ENCODE measurements at places on chromosomes 1 and 21.
A peak's percentile ranks its signal among the peaks of the same experiment; 100 is the strongest.

DNA sequence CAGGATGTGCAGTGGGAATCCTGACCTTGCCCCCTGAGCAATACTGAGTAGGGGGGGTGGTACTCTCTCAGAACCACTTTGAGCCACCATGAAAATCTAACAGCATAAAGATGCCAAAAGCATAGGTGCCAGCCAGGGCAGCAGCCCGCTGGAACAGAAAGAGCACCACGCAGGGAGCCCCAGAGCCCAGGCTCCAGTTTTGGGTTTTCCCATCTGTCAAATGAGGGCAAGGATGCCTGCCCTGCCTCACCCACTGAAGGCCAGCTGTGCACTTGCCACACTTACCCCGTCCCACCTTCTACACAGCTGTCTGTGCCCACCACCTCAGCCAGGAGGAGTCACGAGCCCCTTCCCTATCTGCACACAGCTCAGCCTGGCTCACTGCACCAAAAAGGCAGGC is 20.8 kb downstream of the LRP8 start:
- no peak for DNase-seq

- no peak for DNase-seq
Observed at GRCh38 chr21:42146821-42147220, 72.1 kb upstream of the ABCG1 start.

DNA sequence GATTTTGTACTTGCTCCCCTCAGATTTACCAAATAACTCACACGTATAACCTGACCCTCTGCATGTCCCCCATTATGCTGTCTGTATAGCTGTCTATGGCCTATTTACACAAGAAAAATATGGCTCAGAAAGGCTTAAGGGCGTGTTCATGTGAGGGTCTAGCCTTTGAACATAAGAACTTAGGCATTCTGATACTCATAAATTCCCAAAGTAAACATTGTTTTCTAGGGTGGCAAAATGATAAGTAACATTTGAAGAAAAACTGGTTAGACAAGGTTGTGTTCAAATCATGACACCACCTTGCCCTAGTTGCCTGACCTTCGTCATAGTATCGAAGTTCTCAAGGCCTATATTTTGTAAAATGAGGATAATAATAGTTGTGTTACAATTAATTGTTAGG is 394.6 kb downstream of the LRRIQ3 start:
- no peak for DNase-seq

- no peak for DNase-seq
Observed at GRCh38 chr1:30028283-30028682, 695.1 kb downstream of the MATN1 start.

DNA sequence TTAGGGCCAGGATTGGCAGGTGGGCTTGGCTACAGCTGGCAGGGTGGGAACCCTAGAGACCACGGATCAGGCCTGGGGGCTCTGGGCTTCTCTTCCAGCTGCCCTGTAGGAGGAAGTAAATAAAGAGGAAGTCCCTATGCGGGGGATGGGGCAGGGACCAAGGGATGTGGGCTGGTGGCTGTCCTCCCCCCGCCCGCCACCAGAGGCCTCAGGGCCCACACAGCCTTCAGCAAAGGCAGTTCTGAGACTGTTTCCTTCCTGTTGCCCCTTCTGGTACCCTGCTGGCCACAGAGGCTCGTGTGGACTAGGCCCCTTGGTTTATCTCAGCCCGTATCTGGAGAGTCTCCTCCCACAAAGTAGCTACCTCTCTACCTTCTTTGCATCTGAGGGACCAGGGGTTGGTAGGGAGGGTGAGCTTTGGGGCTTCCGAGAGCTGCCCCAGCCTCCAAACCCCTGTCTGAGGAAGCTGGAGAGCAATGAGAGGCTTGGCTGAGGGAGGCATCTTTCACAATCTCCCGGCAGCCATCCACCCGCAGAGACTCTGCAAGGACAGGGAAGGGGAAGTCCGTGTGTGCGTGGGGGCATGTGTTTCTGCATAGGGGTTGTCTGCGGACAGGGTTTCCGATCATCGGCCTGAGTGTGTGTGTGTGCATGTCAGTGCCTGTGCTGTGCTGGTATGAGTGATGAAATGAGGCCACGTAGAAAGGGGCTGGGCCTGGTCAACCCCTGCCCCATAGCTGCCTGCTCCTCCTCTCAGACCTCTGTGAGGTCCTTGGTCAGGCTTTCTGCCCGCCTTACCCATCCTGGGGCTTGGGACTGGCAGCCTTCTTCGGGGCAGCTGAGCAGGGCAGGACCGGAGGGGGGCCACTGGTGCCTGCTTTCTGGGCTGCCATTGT is 12.5 kb downstream of the RPS6KA1 start:
- peak; percentile 45 for DNase-seq

- no peak for DNase-seq
Observed at GRCh38 chr1:236948996-236949395, 55.2 kb downstream of the MT1HL1 start.

GRCh38 chr1:238107322-238107721 is 216.6 kb upstream of the ZP4 start:
- no peak for DNase-seq

DNA sequence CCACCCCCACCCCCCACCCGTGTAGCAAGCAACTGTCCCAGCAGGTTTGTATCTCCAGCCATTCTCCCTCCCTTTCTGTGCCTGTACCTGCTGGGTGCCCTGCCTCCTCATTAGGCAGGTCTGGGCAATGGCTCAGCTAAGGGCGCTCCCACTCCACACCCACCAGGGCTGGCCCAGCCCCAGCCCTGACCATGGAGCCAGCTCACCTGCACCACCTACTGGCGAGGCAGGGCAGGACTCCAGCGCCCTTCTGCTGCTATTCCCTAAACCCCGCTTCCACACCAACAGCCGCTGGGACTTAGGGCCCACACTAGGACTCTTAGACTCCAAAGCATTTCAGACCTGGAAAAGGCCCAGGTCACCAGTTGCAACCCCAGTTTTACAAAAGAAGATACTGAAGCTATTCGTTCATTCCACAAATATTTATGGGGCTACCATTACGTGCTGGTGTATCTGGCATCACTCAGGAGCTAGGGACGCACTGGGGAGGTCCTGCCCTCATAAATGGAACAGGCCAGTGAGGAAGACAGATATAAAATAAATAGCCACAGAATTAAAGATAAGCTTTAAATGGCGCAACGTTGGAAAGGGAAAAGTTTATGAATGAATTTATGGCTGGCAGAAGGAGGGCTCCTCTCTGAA is 24.0 kb downstream of the PGLYRP3 start:
- DNase-seq = no peak

GRCh38 chr1:187933562-187934419 is 1105.0 kb downstream of the PLA2G4A start:
- no peak for DNase-seq

- no peak for DNase-seq
Observed at GRCh38 chr1:56447823-56448222, 131.5 kb downstream of the PLPP3 start.

- no peak for DNase-seq
Observed at GRCh38 chr1:213131851-213132655, 81.0 kb downstream of the RPS6KC1 start.

- DNase-seq = no peak
Observed at GRCh38 chr1:19630720-19631395, 13.3 kb upstream of the NBL1 start.

DNA sequence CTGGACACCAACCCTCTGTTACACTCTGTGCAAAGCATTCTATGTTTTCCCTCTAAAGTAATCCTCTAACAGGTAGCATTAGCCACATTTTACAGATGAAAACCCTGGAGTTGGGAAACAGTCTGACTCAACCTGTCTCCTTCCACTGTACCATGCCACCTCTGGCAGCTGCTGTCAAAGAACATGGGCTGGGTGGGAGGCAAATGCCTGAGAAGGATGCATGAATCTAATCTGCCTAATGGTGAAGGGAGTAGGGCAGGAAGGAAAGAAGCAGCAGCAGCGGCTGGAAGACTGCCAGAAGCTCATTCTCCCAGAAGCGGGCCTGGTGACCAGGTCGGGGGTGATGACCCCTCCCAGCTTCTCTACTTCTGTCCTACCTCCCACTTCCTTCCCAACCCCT is 21.7 kb downstream of the LRRC71 start:
- no peak for DNase-seq

DNA sequence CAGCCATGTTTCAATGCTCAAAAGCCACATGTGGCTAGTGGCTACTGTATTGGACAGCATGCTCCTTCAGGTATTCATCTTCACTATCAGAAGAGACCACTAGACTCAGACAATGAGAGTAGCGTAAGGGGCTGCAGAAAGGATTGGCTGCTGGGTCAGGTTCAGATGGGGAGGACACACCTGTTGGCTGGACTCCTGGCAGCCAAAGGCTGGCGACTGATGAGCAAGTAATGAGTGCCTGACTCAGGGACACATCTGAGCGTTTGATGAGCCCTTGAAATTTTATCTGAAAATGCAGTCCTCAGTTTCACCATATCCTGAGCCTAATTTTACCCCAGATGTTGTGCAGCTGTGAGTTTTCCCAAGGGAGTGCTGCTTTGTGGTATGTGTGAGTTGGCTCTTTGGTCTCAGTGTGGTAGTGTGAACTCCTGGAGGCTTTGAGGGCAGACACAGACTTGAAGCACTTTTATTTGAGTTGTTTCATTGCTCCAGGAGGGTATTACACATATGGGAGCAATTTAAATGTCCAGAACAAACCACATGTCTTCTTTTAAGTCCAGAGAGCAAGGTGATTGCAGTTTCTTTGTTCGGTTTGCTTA is 9.6 kb downstream of the ST6GALNAC3 start:
- no peak for DNase-seq

DNA sequence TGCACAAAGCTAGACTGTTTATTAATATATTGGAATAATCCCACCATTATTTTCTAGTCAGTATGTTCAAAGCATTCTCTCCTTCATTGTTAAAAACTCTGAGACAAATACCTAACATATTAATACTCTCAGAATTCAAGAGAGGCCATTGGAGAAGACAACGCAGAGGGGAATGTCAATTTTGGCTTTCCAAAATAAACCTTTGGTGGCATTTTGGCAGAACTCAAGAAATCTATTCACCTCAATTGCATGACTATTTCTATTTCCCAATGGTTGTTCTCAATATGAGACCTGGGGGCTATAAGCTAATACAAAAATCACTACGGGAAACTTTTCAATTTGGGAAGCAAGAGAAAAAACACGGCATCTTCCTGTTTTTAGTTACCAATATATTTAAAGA is 58.5 kb downstream of the RUSC1 start:
- no peak for DNase-seq

GRCh38 chr21:27569831-27570230 is 602.9 kb upstream of the ADAMTS5 start:
- DNase-seq = no peak

DNA sequence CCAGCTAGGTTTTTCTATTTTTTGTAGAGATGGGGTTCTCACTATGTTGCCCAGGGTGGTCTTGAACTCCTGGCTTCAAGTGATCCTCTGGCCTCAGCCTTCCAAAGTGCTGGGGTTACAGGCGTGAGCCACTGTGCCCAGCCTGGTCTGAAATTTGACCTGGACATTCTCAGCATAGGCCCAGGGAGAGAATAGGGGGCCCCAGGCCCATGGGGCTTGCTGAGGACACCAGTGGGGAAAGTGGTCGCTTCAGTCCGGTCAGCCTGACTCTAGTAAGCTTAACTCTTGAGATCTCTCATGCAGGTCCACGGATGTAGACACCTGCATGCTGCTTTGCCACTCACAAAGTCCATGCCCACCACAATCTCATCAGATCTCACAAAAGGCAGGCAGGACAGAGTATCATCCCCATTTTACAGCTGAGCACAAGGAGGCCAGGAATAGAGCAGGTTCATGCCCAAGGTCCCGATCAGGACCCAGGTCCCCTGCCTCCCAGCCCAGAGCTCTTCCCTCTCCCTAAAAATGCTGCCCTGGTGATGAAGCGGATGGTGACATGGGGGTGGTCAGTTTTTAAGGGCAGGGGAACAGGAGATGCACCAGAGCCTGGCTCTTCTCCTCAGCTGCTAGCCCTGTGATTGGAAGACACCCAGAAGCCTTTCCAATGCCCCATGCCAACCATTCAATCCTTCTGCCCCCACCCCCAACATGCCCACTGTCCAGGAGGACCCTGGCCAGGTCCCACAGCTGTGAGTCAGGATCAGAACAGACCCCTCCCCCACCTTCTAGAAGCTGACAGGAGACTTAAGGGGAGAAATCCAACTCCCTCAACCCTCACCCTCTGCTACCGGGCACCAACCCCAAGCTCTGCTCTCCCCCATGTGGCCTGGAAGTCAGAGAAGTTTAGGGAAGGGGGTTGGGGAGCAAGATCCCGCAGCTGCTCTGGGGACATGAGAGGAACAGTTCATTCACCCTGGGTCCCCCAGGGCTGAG is 1.8 kb downstream of the FHL3 start:
- no peak for DNase-seq

DNA sequence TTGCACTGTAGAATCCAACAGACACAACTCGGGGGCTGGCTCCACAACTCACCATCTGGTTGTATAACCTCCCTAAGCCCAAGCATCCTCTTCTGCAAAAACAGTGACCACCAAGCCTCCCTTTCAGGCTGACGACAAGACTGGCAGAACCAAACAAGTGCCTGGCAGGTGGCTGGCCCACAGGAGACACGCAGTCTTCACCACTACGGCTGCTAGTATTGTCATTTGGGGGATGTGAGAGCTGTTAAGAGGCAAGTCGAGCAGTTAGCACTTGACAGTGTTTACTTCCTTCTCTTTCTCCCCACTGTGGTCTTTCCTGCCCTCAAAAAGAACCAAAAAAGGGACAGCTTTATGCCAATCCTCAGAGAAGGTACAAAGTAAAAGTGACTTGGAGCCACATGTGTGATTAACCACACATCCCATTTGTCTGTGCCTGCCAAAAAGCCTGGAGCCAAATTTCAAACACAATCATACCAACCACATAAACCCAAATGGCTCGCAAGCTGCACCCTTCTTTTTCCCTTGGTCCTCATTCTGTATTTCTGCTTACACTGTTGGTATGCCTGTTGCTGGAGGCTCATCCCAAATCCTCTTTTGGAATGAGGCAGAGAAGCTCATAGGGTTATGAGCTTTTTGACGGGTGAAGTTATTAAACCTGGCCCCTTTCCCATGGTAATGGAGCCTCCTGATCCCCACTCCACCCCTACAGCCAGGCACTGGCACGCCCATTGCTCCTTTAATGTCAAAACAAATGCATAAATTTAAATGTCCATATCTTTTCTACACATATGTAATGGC is 94.1 kb downstream of the TGFBR3 start:
- DNase-seq = no peak

- DNase-seq = no peak
Observed at GRCh38 chr1:75725266-75725665, 757 bp downstream of the ACADM start.

DNA sequence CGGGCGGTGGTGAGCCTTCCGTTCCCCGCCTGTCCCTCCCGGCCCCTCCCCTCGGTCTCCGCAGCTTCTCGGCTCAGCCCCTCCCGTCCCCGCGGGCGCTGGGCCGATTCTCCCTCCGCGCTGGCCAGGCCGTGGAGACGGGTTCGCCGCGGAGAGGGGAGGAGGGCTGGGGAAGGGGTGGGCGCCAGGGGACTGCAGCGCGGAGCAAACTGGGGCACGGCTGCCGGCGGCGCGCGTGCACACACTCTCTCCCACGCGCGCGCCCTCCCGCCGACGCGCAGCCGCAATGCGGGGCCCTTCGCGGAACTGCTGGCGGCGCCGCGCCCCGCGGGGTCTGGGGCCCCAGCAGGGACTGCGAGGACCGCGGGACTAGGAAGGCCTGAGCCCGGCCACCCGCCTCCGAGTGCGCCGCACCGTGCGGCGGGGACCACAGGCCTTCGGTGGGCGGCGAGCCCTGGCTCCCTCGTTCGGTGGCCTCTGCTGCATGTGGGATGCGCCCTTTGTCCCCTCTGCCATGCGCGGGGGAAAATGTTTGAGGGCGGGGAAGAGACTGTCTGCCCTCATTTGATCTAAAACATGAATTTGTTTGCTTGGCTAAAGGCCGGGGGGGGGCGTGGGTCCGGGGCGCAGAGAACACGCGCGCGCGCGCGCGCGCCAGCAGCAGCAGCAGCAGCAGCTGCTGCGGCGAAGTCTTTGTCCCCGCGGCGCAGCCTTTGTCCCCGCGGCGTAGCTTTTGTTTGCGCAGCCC is 90.7 kb upstream of the VAMP3 start:
- peak; percentile 6 for DNase-seq

Measured in NCI-H226 (cell line).